Hepatocyte (in vitro differentiated cells): ENCODE measurements at places on chromosomes 6 and 20. TPM values are rescaled to one million over a fixed set of nuclear protein-coding genes. Genes with fewer than 3 reads are reported as not detected.
A peak's percentile ranks its signal among the peaks of the same experiment; 100 is the strongest.

PACRG gene
- 0.91 and 1.8 TPM in 2 replicates for polyA plus RNA-seq

FAM83D gene
- 5.2 and 6.3 TPM in 2 replicates for polyA plus RNA-seq

DNA sequence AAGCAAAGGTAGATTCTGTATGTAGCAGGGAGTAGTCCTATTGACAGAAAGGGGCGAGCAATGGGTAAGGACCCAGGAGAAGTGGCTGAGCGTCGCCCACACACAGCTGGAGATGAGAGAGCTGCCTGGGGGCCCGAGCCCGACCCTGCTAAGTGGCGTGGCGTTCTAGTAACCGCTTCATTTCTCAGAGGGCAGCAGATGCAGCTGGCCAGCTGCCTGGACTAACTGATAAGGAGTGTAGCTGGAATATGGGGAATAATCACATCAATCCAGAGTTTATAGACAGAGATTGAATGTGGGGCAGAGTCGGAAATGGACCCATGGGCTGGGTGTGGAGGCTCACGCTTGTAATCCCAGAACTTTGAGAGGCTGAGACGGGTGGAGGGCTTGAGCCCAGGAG, 64.4 kb downstream of the EZR start:
- peaks cover 15% of the 10 kb centered on the region for H3K4me1 ChIP-seq
- no peaks in the 10 kb centered on the region for H3K36me3 ChIP-seq
- H3K27ac ChIP-seq, result no peak overlapping the region
- no peaks in the 10 kb centered on the region for H3K27me3 ChIP-seq

DNA sequence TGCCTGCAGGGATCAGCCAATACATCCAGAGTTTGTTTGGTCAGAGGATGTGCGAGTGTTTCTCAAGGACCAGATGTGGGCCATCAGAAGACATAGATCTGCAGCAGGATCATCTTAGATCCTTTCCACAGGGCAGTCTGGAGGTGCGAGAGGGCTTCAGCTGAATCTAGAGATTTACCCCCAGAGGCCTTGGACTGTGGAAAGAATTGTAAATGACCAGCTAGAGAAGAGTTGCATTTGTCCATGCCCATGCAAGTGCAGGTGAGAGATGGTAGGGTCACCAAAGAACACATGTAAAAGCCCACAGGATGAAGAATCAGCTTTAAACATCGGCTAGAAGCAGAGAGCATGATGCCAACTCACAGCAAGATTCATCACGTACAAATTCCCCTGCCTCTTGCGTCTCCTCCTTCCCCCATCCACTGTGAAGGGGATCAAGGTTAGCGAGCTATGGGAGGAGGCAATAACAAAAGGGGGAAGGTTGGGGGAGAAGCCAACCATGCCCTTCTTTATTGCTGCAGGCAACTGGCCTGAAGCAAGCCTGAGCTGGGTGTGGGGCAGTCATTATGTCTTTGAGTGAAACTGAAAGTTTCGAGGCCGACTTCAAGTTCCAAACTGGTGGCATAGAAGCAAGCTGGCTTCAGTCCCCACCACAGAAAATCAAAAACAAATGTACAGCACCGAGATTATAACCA, 83.5 kb downstream of the SCML4 start:
- no peaks in the 10 kb centered on the region for H3K36me3 ChIP-seq
- no peak overlapping the region for H3K27ac ChIP-seq
- no peaks in the 10 kb centered on the region for H3K4me1 ChIP-seq
- no peak for DNase-seq
- no peak overlapping the region for H3K4me3 ChIP-seq

DNA sequence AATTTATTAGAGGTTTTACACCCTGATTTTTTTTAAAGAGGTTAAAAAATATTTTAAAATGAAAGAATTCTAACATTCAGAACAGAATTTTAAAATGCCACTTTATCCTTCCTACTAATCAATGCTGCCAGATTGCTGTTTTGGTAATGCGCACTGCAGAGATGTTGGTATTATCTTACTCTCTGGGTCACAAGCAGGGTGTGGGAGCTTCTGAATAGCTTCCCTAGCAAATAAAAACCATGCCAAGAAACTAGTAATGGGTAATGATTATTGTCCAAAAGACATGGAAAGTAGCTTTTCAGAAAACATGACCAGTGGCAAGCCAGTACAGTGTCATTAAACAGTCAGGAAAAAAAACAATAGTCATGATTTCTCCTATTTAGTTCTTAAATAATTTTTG, 205.4 kb downstream of the TPBG start:
- H3K36me3 ChIP-seq, result no peaks in the 10 kb centered on the region
- no peak overlapping the region for H3K27ac ChIP-seq
- DNase-seq, result no peak
- no peaks in the 10 kb centered on the region for H3K4me1 ChIP-seq
- H3K4me3 ChIP-seq, result no peak overlapping the region

GRCh38 chr20:1509237-1509636, 18.0 kb upstream of the SIRPB2 start:
- no peak overlapping the region for H3K4me3 ChIP-seq
- peaks cover 25% of the 10 kb centered on the region for H3K27me3 ChIP-seq
- H3K4me1 ChIP-seq, result no peaks in the 10 kb centered on the region
- DNase-seq, result peak; percentile 33
- H3K36me3 ChIP-seq, result no peaks in the 10 kb centered on the region

DNA sequence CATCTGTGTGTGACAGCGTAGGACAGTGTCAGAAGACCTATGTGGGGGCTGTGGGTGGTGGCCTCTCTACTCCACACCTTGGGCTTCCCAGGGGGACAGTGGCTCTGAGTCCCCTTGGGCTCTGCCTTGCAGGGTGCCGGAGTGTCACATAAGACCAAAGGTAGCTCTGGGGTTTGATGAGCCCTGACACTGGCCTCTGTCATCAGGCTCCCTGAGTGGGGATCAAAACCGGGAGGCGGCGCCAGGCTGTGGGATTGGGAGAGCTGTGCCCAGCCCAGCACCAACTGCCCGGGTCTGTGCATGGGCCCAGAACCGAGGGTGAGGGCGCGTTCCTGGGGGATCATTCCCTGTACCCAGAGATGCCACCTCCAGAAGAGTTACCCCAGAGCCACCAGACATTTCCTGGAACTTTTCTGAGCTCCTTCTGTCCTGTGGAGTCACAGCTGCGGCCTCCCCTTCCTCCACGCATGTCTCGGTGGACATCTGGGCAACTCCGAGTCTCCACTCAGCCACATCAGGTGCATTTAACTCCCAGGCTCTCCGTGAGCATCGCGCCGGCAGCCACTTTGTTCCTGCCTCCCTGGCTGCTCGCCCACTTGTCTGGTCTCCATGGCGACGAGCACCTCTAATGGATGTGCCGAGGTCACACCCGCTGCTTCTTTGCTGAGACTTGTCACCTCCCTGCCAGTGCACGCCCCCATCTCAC, 94.7 kb downstream of the TMEM242 start:
- H3K27ac ChIP-seq, result no peak overlapping the region
- no peak for DNase-seq
- no peak overlapping the region for H3K4me3 ChIP-seq
- H3K4me1 ChIP-seq, result no peaks in the 10 kb centered on the region
- H3K36me3 ChIP-seq, result no peaks in the 10 kb centered on the region

DNA sequence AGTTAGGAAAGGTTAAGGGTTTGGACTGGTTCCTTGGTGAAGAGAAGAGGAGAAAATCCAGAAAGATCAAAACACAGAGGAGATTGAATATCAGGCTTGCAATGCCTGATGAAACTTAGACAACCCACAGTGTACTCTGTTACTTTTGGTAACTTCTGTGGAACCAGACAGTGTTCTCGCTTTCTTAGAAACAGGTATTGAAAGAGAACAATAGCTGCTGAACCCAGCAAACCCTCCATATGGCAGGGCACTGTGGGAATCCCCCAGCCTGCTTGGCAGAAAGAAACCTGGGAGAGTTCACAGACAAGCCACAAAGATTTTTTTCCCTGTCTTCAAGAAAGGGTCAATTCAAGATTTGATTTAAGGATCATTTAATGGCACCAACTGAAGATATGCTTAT, 342.8 kb downstream of the FOXA2 start:
- no peak overlapping the region for H3K27ac ChIP-seq
- DNase-seq, result no peak
- H3K4me3 ChIP-seq, result no peak overlapping the region
- peaks cover 3% of the 10 kb centered on the region for H3K27me3 ChIP-seq
- no peaks in the 10 kb centered on the region for H3K36me3 ChIP-seq
- H3K4me1 ChIP-seq, result no peaks in the 10 kb centered on the region
